Stimulated activated CD8-positive, alpha-beta memory T cell treated with anti-CD3 and anti-CD28 coated beads, Interleukin-15, amount 100 ng/mL, for 4 hours (primary cell): ENCODE measurements at places on chromosomes 1 and 21.

- no peak for DNase-seq
These were observed 3.7 kb downstream of the HES3 start for GRCh38 chr1:6247651-6248050.

GRCh38 chr21:24197132-24197643 is 1410.1 kb downstream of the MRPL39 start:
- DNase-seq, result no peak

- no peak for DNase-seq
These were observed 45.3 kb upstream of the PLPPR4 start for GRCh38 chr1:99218999-99219398.

DNA sequence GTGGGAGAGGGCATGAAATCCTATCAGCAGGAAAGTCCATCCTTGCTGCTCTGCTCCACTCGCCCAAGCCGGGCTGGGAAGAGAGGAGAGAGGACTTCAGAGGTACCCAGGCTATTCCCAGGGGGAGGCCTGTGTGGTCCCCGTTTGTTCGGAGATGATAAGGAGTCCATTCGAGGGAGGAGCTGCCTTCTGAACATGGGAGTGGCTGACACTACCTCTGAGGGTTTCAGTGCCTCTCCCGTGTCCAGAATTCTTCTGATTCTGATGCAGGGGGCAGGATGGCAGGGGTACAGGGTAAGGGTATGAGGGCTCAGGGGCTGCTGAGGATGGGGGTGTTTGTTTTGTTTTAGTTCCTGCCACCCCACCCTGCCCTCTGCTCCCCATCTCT is 40.4 kb downstream of the BACE2 start:
- no peak for DNase-seq

GRCh38 chr1:240058049-240058448 is 33.6 kb upstream of the FMN2 start:
- DNase-seq, result no peak

DNA sequence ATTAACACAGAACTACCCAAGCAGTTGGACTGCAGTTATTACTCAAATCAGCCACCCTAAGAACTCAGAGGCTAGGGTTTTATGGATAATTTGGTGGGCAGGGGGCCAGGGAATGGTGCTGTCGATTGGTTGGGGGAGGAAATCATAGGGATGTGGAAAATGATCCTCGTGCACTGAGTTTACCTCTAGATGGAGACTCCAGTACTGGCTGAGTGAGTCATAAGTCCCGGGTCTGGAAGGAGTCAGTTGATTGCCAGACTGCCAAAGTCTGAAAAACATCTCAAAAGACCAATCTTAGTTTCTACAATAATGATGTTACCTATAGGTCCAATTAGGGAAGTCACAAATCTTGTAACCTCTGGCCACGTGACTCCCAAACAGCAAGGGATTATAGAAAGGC is 257.5 kb upstream of the PRMT6 start:
- DNase-seq, result no peak

GRCh38 chr1:66244429-66244828 is 289.5 kb upstream of the SGIP1 start:
- no peak for DNase-seq

GRCh38 chr1:239126884-239127283 is 259.5 kb upstream of the CHRM3 start:
- DNase-seq, result no peak

DNA sequence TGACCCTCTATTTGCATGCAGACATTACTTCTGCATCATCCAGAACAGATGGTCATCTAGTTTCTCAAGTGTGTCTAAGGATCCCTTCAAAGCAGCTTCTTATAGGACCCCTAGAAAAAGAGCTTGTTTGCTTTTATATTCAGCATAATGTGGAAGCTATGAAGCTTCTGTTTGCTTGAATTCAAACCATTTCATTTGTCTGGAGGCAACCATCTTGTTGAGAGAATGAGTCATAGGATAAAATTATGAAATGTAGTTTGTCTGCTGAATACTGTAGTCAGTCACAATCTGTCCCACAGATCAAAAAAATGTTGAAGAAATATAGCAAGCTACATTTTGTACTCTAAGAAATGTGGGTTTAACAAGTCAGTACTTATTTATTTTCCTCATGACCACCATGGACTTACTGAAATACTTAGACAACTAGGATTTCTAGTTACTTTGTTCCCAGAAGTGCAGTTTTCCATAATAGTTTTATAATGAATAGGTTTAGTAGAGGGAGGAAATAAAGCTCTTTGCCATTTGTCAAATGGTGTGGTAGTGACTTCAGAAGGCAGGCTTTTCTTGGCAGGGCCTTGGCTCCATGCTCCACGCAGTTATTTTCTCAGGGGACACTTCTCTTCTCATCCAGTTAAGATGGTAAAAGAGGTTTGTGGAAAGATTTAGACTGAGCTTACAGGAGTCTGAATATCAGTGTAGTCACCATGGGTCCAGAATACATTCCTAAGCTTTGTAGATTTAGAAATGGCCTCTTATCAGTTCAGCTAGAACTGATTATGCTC is 74.8 kb upstream of the DEPDC1 start:
- DNase-seq, result no peak

- no peak for DNase-seq
These were observed 117.0 kb upstream of the PLD5 start for GRCh38 chr1:242641461-242641860.

DNA sequence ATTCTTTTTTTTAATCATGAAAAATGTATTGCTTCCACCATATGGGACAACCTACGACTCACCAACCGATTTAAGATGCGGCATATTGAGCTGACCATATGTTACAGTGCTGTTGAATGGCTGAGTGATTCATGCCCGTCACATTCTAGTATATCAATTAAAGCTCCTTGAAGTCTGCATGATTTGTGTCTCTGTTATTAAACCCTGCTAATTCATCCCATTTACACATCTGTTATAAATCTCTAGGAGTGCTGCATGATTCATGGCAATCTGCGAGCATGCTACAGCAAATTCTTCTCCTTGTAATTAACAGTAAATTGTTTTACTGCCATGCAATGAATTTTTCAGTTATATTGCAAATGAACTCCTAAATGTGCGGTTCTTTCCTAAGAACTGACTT is 239.8 kb downstream of the USH2A start:
- no peak for DNase-seq

GRCh38 chr1:77038000-77038399 is 170.7 kb downstream of the ST6GALNAC5 start:
- no peak for DNase-seq

GRCh38 chr1:184854036-184854435 is 99.4 kb upstream of the EDEM3 start:
- no peak for DNase-seq

- DNase-seq, result no peak
These were observed 275.8 kb downstream of the KCTD3 start for GRCh38 chr1:215842905-215843304.

DNA sequence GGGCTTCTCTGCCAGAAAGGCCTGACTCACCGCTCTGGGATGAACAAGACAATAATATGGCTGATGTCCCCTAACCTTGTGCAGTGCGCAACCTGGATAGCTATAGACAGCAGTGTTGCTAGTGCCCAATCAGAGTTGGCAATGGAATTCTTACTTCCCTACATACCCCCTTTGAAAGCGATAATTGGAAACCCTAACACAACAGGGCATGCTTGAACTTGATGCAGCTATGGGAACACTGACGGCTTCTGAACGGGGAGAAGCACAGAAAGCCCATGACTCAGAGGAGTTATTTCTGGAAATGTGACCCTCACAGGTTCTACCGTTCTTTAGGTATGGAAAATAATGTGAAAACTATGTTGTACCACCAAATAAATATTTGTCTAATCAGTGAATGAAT is 200.6 kb downstream of the TRABD2B start:
- DNase-seq, result no peak

DNA sequence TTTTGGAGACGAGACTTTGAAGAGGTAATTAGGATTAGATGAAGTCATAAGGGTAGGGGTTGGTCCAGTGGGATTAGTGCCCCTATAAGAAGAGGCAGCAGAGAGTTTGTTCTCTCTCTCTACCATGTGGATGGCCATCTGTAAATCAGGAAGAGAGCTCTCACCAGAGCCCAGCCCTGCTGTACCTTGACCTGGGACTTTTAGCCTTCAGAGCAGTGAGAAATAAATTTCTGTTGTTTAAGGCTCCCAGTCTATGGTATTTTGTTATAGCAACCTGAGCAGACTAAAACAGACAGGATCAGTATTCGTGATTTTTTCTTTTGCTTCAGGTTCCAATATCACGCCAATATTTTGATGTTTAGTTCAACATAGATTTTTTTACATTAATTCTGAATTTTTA is 30.0 kb downstream of the TBX15 start:
- no peak for DNase-seq

- no peak for DNase-seq
These were observed 35.1 kb upstream of the LBR start for GRCh38 chr1:225462714-225463574.

GRCh38 chr1:3459051-3459908 is 4.8 kb downstream of the ARHGEF16 start:
- DNase-seq, result no peak

DNA sequence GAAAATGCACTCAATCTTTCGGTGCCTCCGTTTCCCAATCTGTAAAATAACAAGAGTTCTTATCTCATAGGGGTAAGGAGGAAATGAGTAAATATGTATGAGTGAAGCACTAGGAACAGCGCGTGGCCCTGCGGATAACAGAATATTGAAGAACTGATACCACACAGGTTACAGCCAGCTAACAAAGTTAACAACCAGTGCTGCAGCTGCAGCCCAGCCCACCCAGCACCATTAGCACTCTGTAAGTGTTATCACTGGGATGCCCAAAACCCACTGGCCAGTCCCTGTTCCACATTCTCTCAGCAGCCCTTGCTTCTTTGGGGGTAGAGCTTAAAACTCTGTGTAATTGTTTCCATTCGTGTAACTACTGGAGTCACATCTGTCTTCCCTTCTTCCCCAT is 89.5 kb downstream of the VWA5B1 start:
- DNase-seq, result no peak

GRCh38 chr1:20031836-20032235 is 38.2 kb upstream of the PLA2G5 start:
- DNase-seq, result no peak

- no peak for DNase-seq
These were observed 7.8 kb downstream of the DIPK1A start for GRCh38 chr1:92953491-92953890.

DNA sequence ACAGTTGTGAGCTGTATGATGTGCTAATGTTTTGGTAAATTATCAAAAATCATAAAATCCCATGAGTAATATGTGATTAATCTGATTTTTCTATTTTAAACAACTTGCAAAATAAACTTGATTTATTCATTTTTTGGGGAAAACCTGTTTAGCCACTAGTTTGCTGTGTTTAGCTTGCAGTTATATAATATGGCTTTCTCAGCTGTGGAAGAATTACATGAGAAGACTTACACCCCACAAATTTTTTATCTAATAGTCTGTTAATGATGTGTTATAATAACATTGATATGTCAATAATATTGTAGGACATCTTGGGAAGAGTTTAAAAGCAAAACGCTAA is 2.4 kb upstream of the ERRFI1 start:
- no peak for DNase-seq

GRCh38 chr1:11929849-11930248 is 3.6 kb upstream of the KIAA2013 start:
- no peak for DNase-seq

DNA sequence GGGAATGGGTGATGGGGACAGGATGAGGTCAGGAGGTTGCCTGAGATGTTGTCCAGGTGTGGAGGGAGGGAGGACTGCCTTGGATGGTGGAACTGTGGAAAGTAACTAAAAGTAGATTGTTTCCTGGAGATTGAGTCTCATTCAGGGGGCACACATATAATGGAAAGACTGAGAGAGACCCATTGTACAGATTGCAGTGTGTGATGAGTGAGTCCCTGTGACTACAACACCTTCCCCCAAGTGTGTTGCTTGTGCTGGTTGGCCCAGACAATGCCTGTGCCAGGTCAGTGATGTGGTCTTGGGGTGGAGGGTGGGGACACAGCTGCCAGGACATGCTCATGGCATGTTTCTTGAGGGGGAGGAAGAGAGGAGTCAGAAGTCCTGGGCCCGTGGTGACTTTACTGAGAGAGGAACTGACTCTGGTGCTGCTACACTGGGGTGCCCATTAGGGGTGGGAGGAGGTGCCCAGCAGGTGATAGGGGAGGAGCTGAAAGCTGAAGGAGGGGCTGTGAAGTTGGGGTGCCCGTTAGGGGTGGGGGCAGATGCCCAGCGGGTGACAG is 5.2 kb downstream of the SNAP47 start:
- DNase-seq, result no peak

DNA sequence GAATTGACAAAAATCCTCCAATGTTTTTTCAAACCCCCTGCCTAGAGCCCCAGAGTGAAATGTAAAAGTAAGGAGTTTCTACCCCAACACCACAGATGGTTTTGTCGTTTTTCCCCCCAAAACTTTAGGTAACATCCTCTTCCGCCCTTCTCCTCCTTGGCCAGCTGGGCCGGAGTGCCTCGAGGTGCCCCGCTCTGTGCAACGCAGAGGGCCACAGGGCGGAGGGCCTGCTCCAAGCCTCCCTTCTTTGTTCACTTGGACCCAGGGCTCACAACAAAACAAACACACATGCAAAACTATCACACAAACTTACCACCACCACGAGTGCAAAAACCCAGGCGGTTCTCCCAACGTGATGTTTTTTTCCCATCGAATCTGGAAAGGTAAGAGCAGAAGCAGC is 1.9 kb downstream of the SSBP3 start:
- no peak for DNase-seq

GRCh38 chr1:212987702-212988322 is 27.9 kb downstream of the ANGEL2 start:
- no peak for DNase-seq

DNA sequence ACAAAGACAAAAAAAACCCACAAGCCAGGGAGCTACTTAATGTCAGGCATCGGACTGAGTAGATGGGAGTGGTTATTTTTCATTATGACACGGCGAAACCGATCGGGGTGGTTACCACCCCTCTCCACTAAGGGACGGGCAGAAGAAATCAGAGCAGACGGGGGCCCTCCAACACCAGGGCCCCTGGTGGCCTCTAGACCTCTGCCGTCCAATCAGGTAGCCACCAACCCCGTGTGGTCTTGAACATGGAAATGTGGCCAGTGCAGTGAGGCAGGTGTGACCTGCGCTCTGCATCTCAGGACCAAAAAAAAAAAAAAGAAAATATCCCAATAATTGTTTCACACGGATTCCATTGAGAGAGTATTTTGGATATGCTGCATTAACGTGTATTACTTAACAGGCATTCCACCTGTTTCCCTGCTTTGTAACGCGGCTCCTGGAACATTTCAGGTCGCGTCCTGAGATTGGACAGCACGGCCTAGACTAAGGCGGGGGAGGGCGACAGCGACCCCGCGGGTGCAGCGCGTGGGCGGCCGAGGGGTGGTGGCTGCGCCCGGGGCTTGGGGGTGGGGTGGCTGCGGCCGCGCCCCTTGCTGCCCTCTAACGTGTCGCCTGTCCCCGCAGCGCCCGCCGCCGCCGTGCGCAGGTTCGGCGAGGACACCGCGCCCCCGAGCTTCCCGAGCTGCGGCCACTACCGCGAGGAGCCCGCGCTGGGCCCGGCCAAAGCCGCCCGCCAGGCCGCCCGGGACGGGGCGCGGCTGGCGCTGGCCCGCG is 48.3 kb downstream of the SIM2 start:
- no peak for DNase-seq

GRCh38 chr1:226634166-226634588 is 85.6 kb downstream of the STUM start:
- DNase-seq, result peak; percentile 66
